Mesothelial cell of epicardium (in vitro differentiated cells): ENCODE measurements at places on chromosomes 12 and 14.
A peak's percentile ranks its signal among the peaks of the same experiment; 100 is the strongest.

- H3K4me3 ChIP-seq: no peak overlapping the region
- no peak for DNase-seq
- H3K4me1 ChIP-seq: peaks cover 31% of the 10 kb centered on the region
Observed at GRCh38 chr12:3992945-3993344, 119.7 kb upstream of the PARP11 start.

GRCh38 chr12:130661486-130662255, 54.4 kb downstream of the RIMBP2 start:
- DNase-seq: no peak
- no peak overlapping the region for H3K4me3 ChIP-seq
- H3K27me3 ChIP-seq: no peaks in the 10 kb centered on the region
- H3K27ac ChIP-seq: no peak overlapping the region
- H3K36me3 ChIP-seq: no peaks in the 10 kb centered on the region

DNA sequence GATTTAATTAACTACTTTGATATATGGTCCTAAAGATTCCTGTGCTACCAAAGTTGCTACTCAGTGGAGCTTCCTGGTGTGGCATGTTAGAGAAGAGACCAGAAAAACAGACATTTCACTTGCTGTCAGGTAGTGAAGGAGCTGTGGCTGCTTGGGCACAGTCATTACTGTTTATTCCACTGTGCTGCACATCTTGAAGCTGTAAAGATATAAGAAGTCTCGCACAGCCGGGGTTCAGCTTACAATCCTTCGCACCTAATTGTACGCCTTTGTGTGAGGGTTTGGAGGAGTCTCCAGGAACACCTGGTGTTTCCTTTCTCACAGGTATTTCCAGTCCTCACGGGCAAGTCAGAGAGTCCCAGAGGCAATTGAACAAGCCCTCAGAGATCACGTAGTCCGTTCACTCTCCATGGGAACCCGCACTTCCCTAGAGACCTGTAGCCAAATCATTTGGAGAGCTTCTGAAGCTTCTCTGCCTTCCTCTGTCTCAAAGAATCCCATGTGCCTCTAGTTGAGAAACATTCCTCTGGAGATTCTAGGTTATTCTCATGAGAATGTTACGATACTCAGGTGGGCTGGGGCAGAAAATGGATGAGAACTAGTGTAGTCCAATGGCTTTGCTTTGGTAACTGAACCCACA, 4.1 kb downstream of the EVL start:
- no peak overlapping the region for H3K27ac ChIP-seq
- DNase-seq: no peak
- no peak overlapping the region for H3K4me3 ChIP-seq
- H3K27me3 ChIP-seq: no peaks in the 10 kb centered on the region
- H3K36me3 ChIP-seq: no peaks in the 10 kb centered on the region

- H3K36me3 ChIP-seq: peaks cover 2% of the 10 kb centered on the region
- H3K4me1 ChIP-seq: no peaks in the 10 kb centered on the region
- H3K4me3 ChIP-seq: no peak overlapping the region
Observed at GRCh38 chr12:39805651-39806050, 186.0 kb upstream of the ABCD2 start.

GRCh38 chr12:124568431-124569374, 1.3 kb upstream of the NCOR2 start:
- peaks cover 35% of the 10 kb centered on the region for H3K4me1 ChIP-seq
- no peaks in the 10 kb centered on the region for H3K27me3 ChIP-seq
- DNase-seq: no peak
- peak overlapping the region; percentile 83 for H3K4me3 ChIP-seq
- no peaks in the 10 kb centered on the region for H3K36me3 ChIP-seq

GRCh38 chr14:99687284-99688209, 3.4 kb downstream of the CYP46A1 start:
- H3K27me3 ChIP-seq: peaks cover 61% of the 10 kb centered on the region
- no peak overlapping the region for H3K4me3 ChIP-seq
- H3K4me1 ChIP-seq: no peaks in the 10 kb centered on the region
- H3K27ac ChIP-seq: no peak overlapping the region
- no peaks in the 10 kb centered on the region for H3K36me3 ChIP-seq
- no peak for DNase-seq
